ENCODE measurements at places on chromosomes 16 and 17. TPM values are rescaled to one million over a fixed set of nuclear protein-coding genes. Genes with fewer than 3 reads are reported as not detected.

GRCh38 chr16:84780063-84780462, 39.7 kb upstream of the CRISPLD2 start:
- no peak for DNase-seq

DNA sequence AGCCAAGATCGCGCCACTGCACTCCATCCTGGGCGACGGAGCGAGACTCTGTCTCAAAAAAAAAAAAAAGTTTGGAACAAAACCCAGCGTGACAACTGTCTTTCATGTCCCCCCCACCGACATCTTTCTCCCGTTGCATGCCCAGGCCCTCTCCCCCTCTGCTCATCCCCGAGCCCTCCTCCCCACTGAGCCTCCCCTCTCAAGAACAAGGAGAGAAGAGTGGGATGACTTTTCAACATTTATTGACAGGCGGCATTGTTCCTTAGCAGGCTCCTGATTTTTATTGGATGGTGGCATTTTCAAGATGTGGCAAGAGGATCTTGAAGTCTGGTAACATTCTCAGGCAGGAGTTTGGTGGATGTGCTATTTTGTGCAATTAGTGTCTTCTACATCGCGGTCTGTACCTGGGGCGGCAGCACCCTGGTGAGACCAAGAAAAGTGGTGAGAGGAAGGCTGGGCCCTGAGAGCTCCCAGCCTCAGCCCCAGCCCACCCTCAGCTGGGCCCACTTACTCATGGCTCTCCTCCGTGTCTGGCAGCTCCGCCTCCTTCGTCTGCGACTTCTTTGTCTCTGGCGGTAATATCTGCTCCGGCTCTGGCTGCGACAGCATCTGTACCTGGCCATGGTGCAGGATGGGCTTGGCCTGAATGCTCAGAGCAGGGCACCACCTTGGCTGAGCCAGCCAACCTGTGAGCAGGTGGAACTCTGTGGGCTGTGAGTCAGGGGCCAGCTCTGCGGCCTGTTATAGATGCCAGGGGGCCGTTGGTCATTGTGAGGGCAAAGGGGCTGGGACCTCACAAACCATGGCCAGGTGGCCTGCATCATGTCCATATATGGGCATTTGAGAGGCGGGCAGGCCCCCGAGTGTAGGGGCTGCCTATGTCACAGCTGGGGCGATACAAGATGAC, at the start of gene PRM1:
Gene PRM1, minus strand, starts transcription at position 715 of the 907 bp plus-strand sequence. Its CDS starts 92 bp downstream, at position 623.
- DNase-seq = no peak

DNA sequence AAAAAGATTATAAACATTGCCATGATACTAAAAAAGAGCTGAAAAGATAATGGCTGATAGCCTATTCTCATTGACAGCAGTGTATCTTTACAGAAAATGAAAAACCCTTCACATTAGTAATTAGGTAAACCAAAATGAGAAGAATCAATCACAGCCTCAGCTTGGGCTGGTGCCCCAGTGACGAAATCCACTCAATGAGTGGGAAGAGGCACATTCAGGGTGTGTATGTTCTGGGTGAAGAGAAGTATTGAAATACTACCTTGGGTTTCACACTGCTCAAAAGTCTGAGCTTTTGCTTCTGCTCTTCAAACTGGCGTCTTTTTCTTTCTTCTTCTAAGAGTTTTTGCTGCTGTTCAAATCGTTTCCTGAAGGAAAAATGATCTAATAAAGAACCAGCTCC, 24.2 kb downstream of the SYNRG start:
- DNase-seq = no peak

DNA sequence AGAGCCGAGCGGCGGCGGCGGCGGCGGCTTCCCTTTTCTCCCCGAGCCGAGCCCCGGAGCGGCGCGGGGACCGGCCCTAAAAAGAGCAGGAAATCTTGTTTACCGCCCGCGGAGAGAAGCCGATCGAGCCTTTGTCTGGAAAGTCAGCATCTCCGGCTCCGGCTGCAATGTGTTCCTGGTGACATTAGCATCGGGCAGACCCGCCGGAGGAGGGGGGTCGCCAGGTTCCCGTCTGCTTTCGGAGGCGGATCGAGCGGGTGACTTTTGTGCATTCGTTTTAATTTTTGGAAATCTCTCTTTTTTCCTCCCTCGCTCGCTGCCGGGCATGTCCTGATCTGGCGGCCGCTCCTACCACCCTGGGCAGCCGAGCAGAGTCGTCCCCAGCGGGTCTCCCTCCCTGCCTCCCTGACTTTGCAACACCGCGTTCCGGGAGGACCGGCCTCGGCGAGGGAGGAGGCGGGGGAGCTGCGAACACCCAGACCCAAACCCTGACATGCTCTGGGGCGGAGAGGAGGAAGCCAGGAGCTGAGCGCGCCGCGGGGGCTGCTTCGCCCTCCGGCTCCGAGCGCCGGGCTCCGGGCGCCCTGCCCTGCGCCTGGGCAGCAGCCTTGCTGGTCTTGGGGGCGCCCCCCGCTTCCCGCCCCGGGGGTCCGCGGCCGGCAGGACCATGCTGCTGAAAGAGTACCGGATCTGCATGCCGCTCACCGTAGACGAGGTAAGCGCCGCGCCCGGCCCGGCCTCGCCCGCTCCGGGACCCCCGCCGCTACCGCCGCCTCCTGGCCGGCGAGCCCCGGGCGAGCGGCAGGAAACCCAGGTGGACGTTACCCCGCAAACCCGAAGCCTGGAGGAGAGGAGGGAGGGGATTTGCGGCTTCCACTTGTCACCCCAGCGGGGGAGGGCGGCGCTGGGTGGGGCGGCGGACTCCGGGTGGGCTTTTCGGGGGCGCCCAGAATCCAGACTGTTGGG, 690 bp downstream of the PITPNC1 start:
- DNase-seq = peak; percentile 58

DNA sequence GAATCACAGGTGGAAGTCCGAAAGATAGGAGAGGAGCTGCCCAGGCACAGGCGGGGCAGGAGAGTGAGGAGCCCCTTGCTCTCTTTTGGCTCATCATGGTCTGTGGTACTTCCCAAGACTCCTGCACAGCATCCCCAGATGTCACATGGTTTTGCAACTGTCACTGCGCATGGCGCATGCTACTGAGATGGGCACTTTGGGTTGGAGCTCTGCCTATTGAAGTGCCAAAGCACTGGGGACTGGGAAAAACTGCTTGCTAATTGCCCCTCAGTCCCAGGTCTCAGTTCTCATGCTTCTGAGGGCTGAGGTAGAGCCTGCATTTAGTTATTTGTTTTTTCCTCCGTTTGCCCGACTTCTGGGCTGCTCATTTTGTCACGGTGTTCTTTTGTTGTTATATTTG, 156.8 kb upstream of the CDH13 start:
- DNase-seq = no peak

GRCh38 chr16:84883301-84883700, 63.5 kb downstream of the CRISPLD2 start:
- no peak for DNase-seq

GRCh38 chr16:21940570-21940969, 12.6 kb upstream of the UQCRC2 start:
- no peak for DNase-seq

DNA sequence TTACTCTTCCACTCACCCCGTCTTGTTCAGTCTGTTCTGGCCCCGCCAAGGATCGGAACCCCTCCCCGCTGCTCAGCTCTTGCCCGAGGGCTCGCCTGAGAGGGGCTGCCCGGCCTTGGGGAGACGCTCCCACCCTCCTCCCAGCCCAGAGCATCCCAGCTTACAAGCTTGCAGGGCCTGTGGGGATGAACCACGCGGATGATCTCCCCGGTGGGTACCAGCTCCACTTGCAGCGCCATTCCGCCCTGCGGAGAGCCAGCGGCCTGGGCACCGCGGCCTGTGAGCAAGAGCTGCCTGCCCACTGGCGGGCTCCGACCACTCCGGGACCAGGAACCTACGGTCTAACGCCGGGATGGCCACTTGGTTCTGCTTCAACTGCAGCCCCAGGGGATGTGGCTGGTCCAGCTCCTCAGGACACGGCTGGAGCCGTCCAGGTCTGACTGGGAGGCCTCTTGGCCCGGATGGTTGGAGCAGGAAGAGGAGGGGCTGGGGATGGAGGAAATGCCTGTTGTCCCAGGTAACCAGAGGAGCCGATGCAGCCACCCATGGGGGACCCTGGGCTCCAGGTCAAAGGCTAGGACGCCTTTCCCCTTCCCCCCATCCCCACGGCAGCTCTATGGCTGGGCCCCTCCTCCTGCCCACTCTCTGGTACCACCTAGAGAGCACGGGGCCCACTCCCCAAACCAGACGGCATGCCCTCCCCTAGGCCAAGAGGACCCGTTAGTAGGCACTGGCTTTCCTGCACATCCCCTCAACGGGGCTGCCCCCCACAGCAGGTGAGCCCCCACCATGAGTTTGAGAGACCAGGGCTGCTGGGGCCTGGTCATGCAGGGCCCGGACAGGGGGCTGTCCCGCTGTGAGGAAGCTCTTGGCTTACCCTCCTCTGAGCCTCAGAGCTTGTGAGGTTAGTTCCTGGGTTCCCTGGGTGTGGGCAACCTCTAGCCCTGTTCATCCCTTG, at the start of gene MYO1C:
Gene MYO1C, minus strand, starts transcription at position 438 of the 958 bp plus-strand sequence. Its CDS starts 199 bp downstream, at position 239.
- peak; percentile 36 for DNase-seq

- DNase-seq = no peak
Observed at GRCh38 chr16:15703029-15703736, 53.1 kb downstream of the NDE1 start.

DNA sequence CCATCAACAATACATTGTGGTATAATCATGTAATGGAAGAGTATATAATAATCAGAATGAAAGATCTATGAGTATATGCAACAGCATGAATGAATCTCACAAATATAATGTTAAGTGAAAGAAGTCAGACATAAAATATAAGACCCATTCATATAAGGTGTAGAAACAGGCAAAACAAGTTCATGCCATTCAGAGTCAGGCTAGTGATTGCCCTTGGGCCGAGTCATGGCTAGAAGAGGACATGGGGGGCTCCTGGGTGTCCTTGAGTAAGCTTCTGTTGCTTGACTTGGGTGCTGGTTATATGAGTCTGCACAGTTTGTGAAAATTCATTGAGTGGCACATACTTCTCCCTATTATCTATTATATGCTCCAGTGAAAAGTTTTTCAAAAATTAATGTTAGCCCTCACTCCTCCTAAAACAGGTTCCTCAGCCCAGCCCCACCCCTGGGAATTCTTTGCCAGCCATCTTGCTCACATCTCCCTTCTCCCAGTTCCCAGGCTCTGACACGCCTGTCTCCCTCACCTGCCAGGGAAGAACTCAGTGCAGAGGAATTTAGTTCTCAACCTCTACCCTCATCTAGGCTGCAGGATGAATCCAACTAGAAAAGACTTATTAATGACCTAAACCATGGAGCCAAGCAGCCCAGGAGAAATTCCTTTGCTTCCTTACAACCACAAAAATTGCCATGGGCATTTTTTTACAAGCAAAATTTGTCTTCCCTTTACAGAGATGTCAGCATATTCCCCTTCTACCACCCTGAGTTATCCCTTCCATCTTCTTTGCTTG, 52.4 kb upstream of the NFAT5 start:
- DNase-seq = no peak

DNA sequence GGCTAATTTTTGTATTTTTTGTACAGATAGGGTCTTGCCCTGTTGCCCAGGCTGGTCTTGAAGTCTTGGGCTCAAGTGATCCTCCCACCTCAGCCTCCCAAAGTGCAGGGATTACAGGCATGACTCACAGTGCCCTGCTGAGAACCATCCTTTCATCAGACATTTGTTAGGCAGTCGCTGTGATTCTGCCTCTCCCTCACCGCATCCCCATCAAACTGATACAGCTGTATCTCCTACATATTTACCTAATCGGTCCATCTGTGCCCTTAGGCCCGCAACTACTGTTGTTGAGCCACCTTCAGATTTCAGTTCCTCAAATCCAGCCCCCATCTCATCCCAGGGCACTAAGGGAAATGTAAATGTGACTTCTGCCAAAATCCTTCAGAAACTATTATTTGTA, 2.0 kb upstream of the SLC43A2 start:
- DNase-seq = no peak

DNA sequence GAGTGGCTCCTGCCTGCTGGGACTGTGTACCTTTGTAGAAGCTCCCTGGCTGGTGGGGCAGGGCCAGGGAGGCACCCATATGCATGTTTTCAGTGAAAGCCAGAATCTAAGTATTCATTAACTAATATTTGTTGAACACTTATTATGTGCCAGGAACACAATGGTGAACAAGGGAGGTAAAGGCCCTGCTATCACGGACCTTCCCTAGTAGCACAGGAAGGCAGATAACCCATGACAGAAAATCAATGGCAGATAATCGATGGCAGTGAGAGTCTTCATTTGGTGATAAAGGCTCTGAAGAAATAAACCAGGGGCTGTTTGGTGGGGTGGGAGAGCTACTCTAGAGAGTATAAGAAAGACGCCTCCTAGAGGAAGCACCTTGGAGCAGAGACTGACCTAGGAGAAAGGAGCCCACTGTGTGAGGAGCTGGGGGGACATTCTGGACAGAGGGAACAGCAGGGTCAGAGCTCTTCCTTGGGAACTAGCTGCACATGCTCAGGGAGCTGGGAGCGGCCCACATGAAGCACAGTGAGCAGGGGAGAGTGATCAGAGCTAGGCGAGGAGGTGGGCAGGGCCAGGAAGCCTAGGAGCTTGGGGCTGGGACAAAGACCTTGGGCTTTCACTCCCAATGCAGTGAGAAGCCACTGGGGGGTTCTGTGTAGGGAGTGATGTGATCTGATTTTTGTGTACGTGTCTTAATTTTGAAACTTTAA, 78.5 kb downstream of the SPECC1 start:
- no peak for DNase-seq

DNA sequence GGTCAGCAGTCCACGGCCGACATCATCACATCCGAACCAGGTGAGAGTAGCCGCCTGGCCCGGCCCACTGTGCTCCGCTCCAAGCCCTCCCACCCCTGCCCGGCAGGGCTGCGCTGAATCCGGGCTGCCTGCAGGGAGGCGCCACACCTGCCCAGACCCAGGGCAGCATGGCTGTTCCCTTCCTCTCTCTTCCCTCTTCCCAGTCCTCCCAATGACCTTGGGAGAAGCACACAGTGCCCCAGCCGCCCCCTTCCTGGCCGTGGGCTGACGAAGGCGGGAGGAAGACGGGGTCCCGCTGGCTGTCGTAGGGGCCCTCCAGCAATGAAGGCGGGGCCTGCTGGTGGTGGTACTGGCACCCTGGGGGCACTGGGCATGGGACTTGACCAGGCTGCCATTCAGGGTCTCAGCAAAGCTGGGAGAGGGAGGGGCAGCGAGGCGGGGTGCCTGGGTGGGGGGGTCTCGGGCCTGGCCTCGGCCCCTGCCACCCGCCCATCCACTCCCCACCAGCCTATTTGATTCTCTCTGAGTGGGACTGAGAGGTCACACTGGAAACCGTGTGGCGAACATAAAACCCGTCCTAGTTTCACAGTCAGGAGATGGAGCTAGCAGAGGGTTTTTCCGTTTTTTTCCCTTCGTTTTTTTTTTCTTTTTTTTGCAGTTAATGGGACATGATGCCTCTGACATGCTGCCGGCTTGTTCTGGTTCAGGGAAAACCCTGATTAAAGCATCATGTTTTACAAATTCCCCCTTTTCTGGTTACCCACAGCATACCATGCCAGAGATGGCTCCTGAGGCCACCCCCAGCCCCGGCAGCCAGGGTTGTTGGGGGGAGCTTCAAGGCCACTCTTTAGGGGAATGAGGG, 50.6 kb downstream of the BAHCC1 start:
- DNase-seq = no peak

- no peak for DNase-seq
Observed at GRCh38 chr17:1752425-1753262, 9.2 kb upstream of the SERPINF1 start.

GRCh38 chr16:89924297-89924924, 1.3 kb downstream of the TUBB3 start:
- peak; percentile 50 for DNase-seq

TBC1D26 gene
- total RNA-seq = 12.0 TPM

KRTAP3-2 gene
- total RNA-seq = 31.1 TPM

SPATA2L gene
- 12.5 TPM for total RNA-seq

PMFBP1 gene
- 0.96 TPM for total RNA-seq

LGALS9B gene
- 3.6 TPM for total RNA-seq

KRT25 gene
- total RNA-seq = not detected

HAP1 gene
- total RNA-seq = 0.24 TPM

PRSS8 gene
- total RNA-seq = 3.6 TPM

CCDC144A gene
- 20.9 TPM for total RNA-seq

NRN1L gene
- not detected for total RNA-seq

TMEM98 gene
- total RNA-seq = 188 TPM

PRAC2 gene
- total RNA-seq = not detected

All from umbilical cord (tissue), 2 donors.